ENCODE measurements at places on chromosomes 12 and 14.

DNA sequence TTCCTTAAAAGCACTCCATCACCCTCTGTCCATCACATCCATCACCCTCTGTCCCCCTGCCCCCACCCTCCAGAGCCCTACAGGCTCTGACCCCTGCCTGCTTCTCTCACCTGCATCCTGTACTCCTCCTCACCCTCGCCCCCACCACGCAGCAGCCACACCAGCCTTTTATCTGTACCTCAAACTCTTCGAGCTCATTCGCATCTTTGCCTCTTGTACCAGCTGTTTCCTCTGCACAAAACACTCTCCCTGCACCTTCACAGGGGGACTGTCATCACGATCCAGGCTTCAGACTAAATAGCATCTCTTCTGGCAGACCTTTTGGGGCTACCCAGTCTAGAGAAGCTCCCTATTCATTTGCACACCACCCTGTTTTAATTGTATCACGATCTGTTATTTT, 24.1 kb downstream of the TMEM229B start:
- no peak for DNase-seq

GRCh38 chr14:87158283-87158682, 834.7 kb downstream of the GALC start:
- DNase-seq, result no peak

DNA sequence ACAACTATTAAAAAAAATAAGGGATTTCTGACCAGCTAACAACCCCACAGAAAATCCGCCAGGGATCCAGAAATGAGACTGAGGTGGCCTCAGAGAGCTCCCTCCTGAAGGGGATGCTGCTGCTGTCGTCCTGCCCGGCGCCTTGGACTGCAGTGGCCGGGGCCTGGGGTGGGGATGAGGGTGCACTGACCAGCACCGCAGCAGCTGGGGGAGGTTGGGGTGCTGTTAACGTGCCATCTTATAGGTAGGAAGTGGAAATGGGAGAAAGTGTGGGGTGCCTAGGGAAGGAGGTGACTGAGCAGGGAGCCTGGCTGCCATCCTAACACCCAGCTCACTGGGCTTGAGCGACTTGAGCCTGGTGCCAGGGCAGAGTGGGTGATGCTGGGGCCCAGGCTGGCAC, 32.0 kb downstream of the DDX11 start:
- no peak for DNase-seq

- DNase-seq, result no peak
Measured at GRCh38 chr14:64364907-64365306, 23.2 kb upstream of the MTHFD1 start.

DNA sequence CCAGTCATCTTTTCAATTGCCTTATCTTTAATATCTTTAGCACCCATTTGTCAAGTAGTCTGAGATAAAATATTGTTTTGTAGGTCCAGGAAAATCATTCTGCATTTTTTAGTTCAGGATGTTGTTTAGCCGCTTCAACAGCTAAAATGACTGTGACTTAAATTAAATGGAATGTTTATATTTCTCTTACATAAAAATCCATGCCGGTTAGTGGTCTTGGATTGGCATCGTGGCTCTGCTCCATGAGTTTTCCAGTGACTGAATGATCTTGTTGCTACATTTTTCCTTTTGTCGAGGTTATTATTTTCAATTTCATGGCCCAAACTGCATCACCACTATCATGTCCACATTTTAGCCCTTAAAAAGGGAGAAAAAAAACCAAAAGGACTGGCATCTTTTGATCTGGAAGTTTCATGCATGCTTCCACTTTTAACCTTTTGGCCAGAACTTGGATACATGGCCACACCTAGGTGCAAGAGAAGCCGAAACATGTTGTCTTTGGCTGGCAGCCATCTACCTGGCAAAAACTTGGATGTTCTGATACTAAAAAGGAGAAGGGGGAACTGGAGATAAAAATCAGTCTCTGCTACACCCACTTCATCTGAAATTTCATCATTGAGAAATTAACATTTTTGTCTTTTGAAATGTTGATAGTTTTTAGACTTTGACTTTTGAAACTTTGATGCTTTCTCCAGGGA, 142.4 kb downstream of the OTOGL start:
- DNase-seq, result no peak

DNA sequence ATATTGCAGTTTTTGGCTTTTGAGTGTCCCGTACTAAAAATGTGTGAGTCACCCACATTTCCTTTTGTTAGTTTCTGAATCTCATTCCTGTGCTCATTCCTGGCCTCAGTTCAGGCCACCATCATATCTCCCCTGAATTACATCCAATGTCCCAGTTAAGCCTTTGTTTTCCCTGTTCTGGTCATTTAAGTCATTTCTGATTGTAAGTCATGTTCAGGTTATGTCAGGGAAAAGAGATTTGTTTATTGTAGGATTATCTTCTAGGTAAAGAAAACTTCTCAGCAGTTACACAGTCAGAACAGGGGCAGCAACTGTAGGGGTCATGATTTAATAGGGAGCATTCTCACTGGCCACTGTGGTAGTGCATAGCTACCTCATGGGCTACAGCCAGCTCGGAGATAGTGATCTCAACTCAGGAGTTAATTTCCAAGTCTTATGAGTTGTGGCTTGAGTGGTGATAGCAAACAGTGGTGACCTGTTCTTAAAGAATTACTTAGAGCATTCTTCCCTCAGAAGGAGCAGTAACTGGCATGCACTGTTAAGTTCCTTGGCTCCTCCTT, 6.7 kb downstream of the DDX47 start:
- DNase-seq, result no peak

DNA sequence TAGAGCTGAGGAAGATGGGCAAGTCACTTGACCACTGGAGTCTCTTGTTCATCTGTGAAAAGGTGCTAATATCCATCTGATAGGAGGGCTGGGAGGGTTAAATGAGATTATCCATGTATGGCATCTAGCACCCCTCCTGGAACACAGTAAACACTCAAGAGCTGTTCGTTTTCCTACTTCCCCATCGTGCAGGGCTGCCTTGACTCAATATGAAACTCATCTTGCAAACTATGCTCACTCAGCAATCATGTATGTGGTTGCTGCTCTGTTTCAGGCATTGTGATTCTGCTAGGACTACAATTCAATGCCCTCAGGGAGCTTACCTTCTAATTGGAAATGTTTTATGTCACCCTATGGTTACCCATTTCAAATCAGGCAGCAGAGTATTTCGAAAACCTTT, 395.6 kb downstream of the BCAT1 start:
- DNase-seq, result no peak

GRCh38 chr14:102764220-102764671, 13.0 kb upstream of the TRAF3 start:
- no peak for DNase-seq

DNA sequence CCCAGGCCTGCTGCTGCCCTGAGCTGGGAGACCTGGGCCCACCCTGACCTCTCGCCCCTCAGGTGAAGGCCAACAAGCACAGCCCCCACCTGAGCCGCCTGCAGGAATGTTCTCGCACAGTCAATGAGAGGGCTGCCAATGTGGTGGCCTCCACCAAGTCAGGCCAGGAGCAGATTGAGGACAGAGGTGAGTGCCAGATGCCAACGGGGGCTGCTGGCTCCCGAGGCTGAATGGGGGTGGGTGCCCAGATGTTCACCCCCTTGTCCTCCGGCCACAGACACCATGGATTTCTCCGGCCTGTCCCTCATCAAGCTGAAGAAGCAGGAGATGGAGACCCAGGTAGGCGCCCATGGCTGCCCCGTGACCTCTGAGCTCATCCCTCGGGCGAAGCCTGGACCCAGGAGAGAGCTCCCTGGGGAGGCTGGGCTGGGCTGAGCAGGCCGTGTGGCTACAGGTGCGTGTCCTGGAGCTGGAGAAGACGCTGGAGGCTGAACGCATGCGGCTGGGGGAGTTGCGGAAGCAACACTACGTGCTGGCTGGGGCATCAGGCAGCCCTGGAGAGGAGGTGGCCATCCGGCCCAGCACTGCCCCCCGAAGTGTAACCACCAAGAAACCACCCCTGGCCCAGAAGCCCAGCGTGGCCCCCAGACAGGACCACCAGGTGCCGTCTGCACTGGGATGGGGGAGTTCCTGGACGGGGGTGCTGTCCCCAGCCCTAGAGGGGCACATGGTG, 25.8 kb downstream of the HIP1R start:
- DNase-seq, result no peak

DNA sequence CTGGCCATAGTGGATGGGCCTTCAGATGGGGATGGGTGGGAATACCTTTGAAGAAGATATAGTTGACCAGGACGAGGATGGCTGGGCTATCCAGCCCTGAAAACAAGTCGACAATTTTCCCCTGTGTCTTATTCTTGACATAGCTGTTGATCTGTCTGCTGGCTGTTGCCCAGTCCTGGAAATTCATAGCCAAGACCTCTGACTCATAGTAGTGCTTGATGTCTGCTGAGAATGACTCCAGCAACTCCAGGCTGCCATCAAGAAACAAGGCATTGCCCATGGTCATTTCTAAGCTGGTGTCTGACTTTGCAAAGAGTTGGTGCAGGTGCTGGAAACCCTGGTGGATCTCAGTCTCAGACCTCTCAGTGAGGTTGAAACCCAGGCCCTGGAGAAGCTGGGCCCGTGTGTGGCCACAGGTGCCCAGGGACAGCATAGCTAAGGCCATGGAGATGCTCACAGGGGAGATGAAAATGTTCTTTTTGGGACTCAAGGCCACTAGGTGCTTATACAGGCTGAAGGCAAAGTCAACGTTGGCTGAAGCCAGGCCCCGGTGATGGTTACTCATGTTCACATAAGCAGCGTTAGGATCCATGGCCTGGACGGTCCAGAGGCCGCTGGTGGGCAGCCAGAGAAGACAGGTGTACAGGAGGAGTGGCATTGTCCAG, 9.0 kb downstream of the SERPINA6 start:
- DNase-seq, result no peak

DNA sequence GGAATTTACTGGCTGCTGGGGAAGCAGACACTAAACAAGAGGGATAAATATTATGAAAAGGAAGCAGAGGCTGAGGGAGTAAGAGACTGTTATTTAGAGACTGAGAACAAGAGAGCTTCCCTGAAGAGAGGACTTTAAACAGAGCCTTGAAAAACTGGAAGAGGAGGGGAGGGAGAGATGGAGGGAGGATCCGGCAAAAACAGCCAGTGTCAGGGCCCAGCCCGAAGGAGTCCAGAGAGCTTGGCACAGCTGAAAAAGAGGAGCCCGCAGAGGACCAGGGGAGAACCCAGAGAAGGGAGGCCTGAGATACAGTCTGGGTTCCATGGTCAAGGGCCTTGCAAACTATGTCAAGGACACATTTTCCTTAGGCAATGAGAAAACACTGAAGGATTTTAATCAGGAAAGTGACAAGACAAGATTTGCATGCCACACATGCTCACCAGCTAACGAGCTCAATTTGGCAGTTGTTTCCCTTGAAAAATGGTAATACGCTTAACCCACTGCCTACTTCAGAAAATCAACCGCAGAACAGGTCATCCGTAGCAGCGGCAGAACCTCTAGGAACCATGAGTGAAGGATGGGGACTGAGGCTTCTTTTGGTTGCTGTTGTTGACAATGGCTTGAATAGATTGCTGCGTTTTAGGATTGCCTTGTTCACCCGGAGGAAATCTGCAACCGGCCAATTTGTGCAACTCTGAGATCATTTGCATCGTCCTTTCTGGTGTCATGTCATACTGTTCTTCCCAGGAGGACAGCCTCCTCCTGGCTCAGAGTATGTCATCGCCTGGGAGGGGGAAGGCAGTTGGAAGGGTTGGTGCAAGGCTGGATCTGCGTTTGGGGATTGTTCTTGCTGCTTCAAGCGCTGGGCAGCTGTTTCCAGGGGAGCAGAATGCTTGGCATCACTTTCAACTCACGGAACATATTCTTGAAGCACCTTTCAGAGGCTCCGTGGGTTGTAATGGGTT, 108.2 kb downstream of the PRMT8 start:
- DNase-seq, result no peak

- no peak for DNase-seq
Measured at GRCh38 chr14:23153851-23154796, 29.3 kb downstream of the SLC7A8 start.

GRCh38 chr14:105064721-105065143, 498 bp downstream of the GPR132 start:
- no peak for DNase-seq

DNA sequence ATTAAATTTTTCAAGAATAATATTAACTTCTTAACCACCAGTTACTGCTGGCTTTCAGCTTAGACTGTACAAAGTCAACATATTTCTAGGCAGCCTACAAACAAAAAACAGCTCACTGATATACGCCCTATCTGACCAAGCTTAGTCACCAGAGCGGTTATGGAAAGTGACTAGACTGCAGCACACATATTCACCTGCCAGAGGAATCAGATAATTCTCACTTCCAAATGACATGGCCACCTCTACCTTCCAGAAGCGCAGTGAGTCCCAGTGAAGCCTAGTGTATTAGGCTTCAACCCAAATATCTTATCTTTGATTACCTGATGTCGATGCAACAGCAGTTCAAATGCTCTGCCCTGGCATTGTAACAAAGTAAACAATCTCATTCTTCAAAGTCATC, 8.5 kb downstream of the STXBP6 start:
- no peak for DNase-seq

DNA sequence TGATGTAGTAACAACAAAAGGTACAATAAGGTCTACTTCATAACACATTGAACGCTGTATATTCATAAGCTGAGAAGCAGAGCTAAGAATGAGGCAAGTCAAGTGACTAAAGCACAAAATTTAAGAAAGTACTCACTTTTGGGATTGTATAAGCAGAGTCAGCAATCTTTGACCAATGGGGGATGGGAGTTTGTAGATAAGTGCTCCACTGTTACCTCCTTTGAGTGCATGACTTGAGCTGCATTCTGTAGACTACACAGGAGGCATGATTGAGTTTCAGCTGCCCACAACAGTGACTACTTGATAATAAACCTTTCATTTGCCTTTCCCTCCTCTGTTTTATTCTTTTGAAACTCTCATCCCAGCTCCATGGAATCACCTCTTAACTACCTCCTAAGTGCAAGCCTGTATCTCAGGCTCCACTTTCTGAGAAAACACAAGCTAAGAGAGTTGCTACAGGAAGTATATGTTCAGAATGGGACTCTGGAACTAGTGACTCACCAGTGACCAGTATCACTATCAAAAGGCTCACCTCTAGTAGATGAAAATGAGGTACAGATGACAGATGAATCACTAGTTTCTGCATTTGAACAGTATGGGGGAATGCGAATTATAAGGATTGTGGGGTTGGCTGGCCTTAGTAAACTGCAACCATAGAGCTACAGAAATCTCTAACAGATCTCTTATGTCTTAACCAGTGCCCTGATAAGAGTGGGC, 49.2 kb downstream of the SLC35F4 start:
- DNase-seq, result no peak

- no peak for DNase-seq
Measured at GRCh38 chr12:27984275-27984674, 11.7 kb upstream of the PTHLH start.

- no peak for DNase-seq
Measured at GRCh38 chr12:91098941-91099340, 12.4 kb downstream of the LUM start.

DNA sequence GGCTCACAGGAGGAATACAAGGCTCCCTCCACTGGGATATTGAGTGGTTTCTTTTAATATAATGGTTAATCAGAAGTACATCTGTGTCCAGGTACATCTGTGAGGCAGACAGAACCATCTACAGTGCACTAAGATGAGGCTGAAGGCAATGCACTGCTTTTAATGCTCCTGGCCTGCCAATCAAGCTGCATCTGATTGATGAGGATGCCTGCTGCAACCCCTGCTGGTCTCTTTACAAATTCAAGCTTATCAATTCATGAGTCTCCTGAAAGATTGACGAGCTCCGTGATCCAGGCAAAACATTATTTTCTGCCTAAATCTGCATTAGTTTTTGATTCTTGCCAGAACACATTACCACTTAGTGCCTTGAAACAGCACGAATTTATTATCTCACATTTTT, 1139.1 kb downstream of the AACS start:
- DNase-seq, result no peak

- no peak for DNase-seq
Measured at GRCh38 chr12:14853961-14854360, 10.6 kb upstream of the ART4 start.

GRCh38 chr12:113888435-113888834, 77.7 kb downstream of the RBM19 start:
- no peak for DNase-seq
